ENCODE measurements at places on chromosomes 7 and 10. TPM values are rescaled to one million over a fixed set of nuclear protein-coding genes. Genes with fewer than 3 reads are reported as not detected.

Gene SLC18A3
- polyA plus RNA-seq, result not detected

Gene EVX1
- polyA plus RNA-seq, result 0.12 TPM

Gene CRHR2
- polyA plus RNA-seq, result not detected

DNA sequence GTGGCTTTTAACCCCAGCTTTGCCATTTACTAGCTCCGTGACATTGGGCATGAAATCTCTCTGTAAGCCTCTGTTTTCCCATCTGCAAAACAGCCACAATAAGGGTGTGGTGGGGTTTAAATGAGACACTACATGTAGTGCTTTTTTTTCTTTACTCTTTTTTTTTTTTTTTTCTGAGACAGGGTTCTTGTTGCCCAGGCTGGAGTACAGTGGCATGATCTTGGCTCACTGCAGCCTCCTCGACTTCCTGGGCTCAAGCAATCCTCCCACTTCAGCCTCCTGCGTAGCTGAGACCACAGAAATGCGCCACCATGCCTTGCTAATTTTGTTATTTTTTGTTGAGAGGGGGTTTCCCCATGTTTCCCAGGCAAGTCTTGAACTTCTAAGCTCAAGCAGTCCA, 8.3 kb upstream of the DENND10 start:
- DNase-seq, result no peak

DNA sequence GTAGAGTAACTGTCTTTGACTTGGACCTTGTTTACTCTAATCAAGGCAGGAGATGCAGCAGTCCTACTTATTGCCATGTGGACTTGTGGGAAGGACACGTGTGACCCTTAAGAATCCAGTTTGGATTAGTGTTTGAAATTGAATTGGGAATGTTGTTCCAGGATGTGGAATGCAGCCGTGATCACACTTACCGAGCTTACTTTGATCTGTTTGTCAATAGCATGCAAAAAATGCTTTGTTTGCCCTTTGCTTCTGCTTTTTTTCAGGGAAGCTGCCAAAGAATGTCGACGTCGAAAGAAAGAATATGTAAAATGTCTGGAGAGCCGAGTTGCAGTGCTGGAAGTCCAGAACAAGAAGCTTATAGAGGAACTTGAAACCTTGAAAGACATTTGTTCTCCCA, 84.7 kb downstream of the CREM start:
- DNase-seq, result no peak

DNA sequence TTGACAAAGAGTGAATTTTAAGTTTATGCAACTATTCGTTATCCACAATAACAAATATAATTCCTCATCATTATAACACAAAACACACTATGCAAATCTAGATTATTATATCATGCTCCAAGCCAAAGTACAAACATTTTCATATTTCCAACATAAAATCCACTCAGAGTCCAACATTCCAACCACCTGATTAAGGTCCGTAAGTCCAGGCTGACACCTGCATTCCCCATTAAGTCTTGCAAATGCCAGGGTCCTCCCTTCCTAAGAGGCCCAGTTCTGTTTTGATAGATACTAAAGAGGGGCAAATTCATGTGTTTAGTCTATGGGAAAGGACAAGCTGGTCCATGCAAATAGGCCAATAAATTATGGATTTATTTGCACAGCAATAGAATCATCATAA, 206.1 kb downstream of the POU6F2 start:
- no peak for DNase-seq

DNA sequence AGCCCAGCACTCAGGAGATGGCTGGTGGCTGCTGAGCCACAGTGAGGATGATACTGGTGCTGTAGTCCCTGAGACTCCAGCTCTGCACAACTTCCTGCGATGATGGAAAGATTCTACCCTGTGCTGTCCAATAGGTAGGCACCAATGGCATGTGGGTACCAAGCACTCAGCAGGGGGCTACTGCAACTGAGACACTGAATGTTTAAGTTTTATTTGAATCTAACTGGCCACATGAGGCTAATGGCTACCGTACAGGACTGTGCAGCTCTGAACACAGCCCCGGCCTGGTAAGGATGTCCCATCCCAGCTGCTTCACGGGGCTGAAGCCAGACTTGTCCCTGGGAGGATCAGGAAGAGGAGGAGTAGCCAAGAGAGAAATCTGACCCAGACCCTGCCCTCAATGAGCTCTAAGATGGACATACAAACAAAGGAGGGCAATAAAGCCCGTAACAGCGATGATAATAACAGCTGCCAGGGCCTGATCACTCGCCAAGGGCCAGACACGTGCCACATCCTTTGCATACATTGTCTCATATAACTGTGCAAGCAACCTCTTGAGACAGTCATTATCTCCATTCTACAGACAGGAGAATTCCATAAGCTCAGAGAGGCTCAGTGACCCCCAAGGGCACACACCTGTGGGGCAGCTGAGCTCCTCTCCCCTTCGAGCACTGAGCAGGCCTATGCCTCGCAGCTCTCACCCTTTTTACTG, 3.8 kb downstream of the GPRIN2 start:
- DNase-seq, result no peak

DNA sequence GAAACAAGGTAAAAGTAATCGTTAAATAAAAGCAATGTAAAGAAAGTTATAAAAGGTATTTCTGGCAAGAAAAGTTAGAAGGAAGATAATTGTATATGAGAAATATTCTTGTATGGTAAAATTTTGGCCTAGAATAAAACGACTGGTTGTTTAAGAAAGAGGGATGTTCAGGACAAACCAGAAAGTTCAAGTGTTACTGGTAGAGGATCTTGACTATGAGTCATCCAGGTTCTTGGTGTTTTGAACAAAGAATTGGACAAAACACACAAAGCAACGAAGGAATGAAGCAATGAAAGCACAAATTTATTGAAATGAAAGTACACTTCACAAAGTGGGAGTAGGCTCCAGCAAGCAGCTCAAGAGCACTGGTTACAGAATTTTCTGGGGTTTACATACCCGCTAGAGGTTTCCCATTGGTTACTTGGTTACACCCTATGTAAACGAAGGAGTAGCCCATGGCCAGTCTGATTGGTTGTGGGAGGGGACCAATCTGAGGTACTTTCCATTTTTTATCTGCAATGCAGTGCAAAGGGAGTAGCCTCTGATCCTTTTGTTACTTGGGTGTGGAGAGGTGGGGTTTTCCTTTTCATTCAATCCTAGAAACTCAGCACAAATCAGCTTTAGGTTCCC, 22.4 kb upstream of the GARS1 start:
- no peak for DNase-seq

- no peak for DNase-seq
These were observed 477.4 kb upstream of the FZD8 start for GRCh38 chr10:36119455-36119854.

DNA sequence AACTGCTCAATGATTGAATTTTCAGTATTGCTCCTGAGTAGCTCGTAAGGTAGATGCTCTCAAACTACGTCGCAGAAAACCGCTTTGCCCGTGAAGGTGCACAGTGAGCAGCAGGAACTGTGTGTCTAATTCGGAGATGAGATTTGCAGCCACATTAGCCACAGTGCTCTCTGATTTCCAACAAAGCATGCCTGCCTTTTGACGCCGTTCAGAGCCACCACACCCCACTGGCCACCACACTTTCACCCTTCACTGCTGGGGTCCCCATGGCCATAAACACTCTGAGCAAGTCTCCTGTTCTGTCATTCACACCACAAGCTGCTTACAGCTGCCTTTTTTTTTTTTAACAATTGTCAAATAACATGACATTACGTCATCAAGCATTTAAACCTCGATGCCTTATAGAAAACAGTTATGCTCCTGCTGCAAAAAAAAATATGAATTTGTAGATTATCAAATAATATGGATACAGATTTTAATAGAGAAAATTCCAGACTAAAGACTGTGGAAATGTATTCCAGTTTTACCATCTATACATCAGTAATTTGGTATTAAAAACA, 578.8 kb upstream of the PFKP start:
- DNase-seq, result no peak

- no peak for DNase-seq
These were observed 105.5 kb upstream of the TBX20 start for GRCh38 chr7:35359423-35359822.

DNA sequence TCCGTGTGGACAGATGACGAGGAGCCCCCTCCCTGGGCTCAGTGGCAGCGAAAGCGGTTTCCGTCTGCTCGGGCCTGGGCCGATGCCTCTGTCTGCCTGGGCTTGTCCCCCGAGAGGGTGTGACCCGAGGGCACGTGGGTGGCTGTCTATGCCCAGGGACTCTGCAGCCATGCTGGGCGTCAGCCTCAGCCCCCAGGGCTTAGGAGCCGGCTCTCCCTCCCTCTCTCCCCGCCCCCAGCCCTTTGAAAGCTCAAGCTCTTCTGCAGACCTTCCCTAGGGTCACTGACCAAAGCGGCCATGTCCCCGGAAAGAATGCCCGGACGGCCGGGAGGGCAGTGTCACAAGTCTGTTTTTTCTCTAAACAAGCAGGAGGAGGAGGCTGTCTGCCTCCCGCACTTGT, 7.1 kb downstream of the MICALL2 start:
- DNase-seq, result no peak

DNA sequence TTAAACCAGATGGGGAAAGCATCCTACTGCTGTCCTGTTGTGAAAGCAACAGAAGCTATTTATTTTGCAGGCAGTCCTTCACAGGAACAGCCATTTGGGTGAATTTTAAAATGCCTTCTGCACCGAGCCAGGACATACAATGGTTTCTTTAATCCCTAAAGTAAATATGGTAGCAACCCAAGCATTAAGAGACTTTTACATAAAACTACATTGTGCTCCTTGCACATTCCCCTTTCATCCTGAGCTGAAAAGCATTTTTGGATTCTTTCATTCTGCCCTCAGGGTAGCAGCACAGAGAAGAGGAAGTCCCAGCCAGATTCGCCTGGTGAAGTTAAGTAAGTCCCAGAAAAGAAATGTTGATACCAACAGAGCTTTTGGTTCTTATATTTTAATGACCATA, 84.0 kb upstream of the FAM3C start:
- no peak for DNase-seq

- DNase-seq, result no peak
These were observed 39.3 kb downstream of the COL1A2 start for GRCh38 chr7:94434042-94434441.

- DNase-seq, result no peak
These were observed 84.2 kb downstream of the REEP3 start for GRCh38 chr10:63605197-63605967.

- DNase-seq, result no peak
These were observed 682.8 kb upstream of the NRP1 start for GRCh38 chr10:34017281-34017680.
